Stimulated activated memory B cell treated with anti-CD40 and anti-IgM and Interleukin-4, amounts not matched to agents 10 μg/mL and 1 μg/mL and 100 μg/mL, for 72 hours (primary cell): ENCODE measurements at places on chromosomes 16 and 17.

DNA sequence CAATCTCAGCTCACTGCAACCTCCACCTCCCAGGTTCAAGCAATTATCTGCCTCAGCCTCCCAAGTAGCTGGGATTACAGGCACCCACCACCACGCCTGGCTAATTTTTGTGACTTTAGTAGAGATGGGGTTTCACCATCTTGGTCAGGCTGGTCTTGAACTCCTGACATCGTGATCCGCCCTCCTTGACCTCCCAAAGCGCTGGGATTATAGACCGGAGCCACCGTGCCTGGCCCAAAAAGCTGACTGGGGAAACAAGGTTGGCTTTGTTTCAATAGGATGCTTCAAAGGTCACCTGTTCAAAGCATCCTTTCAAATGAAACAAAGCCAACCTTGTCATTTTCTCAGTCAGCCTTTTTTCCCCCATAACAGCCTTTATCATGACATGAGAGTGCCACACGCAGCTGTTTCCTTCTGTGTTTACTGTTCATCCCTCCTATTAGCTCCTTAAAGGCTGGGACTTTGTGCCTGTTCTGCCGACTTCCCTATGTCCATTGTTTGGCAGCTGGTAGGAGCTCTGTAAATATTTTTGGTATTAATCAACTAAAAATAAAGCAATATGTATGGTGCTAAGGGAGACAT is 51.1 kb downstream of the ADAMTS18 start:
- no peaks in the 10 kb centered on the region for H3K27me3 ChIP-seq
- H3K27ac ChIP-seq, result no peak overlapping the region
- no peaks in the 10 kb centered on the region for H3K4me1 ChIP-seq
- no peak overlapping the region for H3K4me3 ChIP-seq
- ATAC-seq, result no peak

DNA sequence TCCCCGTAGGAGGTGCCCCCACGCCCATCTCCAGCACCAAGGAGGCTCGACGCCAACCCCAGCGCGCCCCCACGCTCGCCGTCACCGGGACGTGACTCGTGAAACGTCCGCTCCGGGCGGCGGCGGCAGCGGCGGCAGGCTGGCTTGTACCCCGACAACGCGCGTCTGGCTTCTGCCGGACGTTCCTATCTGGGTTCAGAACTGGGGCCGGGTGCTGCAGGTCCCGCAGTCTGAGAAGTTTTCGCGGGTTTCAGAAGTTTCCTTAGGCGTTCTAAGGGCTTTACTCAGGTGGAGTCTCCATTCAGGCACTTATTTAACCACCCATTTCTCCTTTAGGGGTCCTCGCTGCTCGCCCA is 672 bp upstream of the ALKBH5 start:
- peaks cover 15% of the 10 kb centered on the region for H3K36me3 ChIP-seq
- peak overlapping the region; percentile 84 for H3K4me3 ChIP-seq
- H3K27me3 ChIP-seq, result no peaks in the 10 kb centered on the region
- peaks cover 45% of the 10 kb centered on the region for H3K4me1 ChIP-seq
- peak; percentile 77 for ATAC-seq

GRCh38 chr17:1188812-1189504 is 9.2 kb upstream of the ABR start:
- peaks cover 50% of the 10 kb centered on the region for H3K4me1 ChIP-seq
- H3K36me3 ChIP-seq, result no peaks in the 10 kb centered on the region
- no peak overlapping the region for H3K4me3 ChIP-seq
- H3K27ac ChIP-seq, result no peak overlapping the region
- peak; percentile 37 for ATAC-seq

DNA sequence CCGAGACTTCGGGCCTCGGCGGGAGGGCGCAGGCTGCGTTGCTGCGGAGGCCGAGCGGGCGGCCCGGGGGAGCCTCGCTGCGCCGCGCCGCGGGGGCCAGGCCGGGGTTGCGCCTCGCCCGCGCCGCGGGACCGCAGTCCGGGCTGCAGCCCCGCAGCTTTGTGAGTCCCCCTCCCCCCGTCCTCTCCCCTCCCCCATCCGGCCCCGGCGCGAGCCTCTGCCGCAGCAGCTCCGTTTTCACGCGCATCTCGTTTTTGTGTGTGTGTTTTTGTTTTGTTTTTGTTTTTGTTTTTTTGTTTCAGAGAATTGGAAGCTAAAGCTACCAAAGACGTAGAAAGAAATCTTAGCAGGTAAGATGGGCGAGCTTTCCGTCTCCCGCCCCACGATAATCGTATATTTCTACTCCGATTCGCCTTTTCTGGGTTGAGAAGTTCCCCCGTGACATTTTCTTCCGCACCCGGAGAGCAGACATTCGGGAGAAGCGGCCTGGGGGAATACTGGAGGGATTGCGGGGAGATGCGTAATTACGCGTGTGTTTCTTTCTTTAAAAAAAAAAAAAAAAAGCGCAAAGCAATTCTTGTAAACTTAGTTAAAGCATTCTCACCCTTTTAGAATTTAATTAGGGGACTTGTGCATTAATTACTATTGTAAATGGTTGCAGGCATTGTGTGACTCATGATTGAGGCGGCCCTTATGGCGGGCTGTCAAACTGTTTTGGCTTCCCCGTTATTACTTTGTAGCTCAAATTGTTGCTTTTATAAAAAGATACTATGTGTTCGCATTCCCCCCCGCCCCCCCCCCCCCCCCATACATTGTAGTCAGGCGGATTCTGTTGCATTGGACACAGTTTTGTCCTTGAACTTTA is 732 bp downstream of the TNRC6A start:
- ATAC-seq, result peak; percentile 65
- H3K4me3 ChIP-seq, result peak overlapping the region; percentile 98
- H3K27me3 ChIP-seq, result no peaks in the 10 kb centered on the region
- H3K36me3 ChIP-seq, result peaks cover 25% of the 10 kb centered on the region

GRCh38 chr16:31487720-31488467 is 5.0 kb downstream of the SLC5A2 start:
- peak overlapping the region; percentile 91 for H3K4me3 ChIP-seq
- H3K27me3 ChIP-seq, result peaks cover 23% of the 10 kb centered on the region
- peak overlapping the region; percentile 59 for H3K27ac ChIP-seq
- peaks cover 9% of the 10 kb centered on the region for H3K4me1 ChIP-seq

GRCh38 chr17:54919425-54919824 is 18.8 kb downstream of the TOM1L1 start:
- H3K4me3 ChIP-seq, result no peak overlapping the region
- ATAC-seq, result no peak
- no peaks in the 10 kb centered on the region for H3K4me1 ChIP-seq
- H3K36me3 ChIP-seq, result peaks cover 5% of the 10 kb centered on the region
- H3K27me3 ChIP-seq, result peaks cover 14% of the 10 kb centered on the region
- no peak overlapping the region for H3K27ac ChIP-seq

DNA sequence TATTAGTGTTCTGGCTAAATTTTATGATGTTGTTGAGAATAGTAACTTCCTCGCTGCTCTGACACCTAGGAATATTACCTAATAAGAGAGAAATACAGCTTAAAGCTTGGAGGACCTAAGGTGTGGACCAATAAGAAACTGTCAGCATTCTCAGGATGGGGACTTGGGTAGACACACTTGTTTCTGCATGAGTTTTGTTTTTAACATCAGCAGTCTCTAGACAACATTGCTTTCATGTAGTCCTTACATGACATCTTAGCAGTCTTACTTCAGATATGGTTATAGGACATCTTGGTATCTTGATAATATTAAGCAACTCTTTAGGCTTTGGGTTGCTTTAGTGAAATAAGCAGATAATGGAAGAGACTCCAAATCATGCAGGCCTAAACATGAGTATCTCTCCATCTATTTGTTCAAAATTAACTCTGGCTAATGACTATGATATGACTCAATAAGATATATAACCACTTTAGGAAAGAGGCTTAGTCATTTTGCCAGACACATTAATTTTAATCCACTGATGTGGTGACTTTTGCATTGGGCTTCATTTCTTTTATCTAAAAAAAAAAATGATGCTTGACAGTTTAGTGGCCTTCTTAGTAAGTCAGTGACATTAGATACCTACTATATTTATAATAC is 84.5 kb downstream of the WNT3 start:
- no peak for ATAC-seq
- no peak overlapping the region for H3K4me3 ChIP-seq
- H3K4me1 ChIP-seq, result peaks cover 42% of the 10 kb centered on the region
- H3K27ac ChIP-seq, result no peak overlapping the region
- no peaks in the 10 kb centered on the region for H3K27me3 ChIP-seq

GRCh38 chr17:5785867-5786509 is 201.7 kb upstream of the NLRP1 start:
- no peaks in the 10 kb centered on the region for H3K4me1 ChIP-seq
- no peak overlapping the region for H3K4me3 ChIP-seq
- peak; percentile 81 for ATAC-seq
- H3K36me3 ChIP-seq, result no peaks in the 10 kb centered on the region
- peaks cover 19% of the 10 kb centered on the region for H3K27me3 ChIP-seq

DNA sequence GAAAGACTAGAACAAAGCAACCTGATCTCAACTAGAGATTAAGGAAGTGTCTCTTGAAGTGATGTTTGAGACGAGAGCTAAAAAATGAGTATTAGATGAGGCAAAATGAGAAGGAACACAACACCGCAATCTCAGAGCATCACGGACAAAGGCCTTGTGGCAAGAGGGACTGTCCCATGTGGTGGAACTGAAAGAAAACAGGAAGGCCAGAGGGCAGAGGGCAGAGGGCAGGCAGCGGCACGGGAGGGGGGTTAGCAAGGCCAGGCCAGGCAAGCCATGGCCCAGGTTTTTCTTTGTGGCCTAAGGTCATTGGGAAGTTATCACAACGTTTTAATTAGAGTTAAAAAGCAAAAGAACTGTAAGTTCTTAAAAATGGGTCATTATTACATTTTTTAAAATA is 22.5 kb downstream of the RPA1 start:
- peaks cover 16% of the 10 kb centered on the region for H3K4me1 ChIP-seq
- peaks cover 56% of the 10 kb centered on the region for H3K36me3 ChIP-seq
- ATAC-seq, result peak; percentile 87
- H3K27ac ChIP-seq, result peak overlapping the region; percentile 84
- H3K27me3 ChIP-seq, result no peaks in the 10 kb centered on the region

DNA sequence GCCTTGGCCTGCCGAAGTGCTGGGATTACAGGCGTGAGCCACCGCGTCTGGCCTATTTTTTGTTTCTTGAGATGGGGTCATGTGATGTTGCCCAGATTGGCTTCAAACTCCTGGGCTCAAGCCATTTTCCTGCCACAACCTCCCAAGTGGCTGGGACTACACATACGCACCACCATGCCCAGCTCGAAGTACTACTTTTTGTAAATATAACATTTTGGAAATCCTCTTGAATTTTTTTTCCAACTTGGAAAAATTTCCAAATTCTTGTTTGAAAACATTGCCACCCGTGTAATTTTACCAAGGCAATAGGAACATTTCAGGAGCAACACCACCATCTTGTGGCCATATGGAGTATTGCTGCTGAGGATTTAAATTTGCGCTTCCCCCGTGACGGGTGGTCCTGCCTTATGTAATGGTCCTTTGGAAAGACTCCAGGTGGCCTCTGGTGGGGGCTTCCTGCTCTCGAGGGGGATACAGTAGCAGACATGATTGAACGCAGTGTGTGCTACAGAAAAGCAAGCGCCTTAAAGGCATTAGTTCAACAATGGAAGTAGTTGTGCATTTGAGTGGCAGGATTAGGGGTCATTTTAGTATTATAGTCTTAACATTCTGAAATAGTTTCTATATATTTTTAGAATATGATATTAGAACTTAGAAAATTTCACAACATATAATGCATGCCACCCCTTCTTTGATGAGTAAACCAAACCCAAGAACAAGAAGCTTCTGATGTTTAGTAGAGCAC is 8.0 kb downstream of the FLYWCH1 start:
- H3K36me3 ChIP-seq, result peaks cover 28% of the 10 kb centered on the region
- ATAC-seq, result no peak
- no peak overlapping the region for H3K4me3 ChIP-seq
- peaks cover 6% of the 10 kb centered on the region for H3K4me1 ChIP-seq
- no peak overlapping the region for H3K27ac ChIP-seq
- H3K27me3 ChIP-seq, result no peaks in the 10 kb centered on the region

DNA sequence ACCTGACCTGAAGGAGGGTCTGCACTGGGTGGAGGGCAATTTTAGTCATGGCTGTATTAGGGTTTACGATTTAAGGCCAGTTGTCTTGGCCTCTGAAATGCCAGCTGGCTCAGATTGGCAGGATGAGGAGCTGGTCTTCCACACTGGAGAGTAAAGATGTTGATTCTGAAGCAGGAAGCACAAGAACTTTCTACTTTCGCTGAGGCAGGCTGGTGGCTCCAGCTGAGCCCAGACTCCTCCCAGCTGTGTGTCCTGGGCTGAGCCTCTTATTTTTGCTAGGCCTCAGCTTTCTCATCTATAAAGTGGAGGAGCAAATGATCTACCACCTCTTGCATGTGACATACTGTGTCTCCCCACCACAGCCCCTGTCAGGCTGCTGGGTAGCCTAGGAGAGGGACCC is 74.4 kb downstream of the MRM1 start:
- peaks cover 8% of the 10 kb centered on the region for H3K4me1 ChIP-seq
- no peak overlapping the region for H3K27ac ChIP-seq
- no peak for ATAC-seq
- H3K4me3 ChIP-seq, result no peak overlapping the region
- H3K36me3 ChIP-seq, result no peaks in the 10 kb centered on the region

DNA sequence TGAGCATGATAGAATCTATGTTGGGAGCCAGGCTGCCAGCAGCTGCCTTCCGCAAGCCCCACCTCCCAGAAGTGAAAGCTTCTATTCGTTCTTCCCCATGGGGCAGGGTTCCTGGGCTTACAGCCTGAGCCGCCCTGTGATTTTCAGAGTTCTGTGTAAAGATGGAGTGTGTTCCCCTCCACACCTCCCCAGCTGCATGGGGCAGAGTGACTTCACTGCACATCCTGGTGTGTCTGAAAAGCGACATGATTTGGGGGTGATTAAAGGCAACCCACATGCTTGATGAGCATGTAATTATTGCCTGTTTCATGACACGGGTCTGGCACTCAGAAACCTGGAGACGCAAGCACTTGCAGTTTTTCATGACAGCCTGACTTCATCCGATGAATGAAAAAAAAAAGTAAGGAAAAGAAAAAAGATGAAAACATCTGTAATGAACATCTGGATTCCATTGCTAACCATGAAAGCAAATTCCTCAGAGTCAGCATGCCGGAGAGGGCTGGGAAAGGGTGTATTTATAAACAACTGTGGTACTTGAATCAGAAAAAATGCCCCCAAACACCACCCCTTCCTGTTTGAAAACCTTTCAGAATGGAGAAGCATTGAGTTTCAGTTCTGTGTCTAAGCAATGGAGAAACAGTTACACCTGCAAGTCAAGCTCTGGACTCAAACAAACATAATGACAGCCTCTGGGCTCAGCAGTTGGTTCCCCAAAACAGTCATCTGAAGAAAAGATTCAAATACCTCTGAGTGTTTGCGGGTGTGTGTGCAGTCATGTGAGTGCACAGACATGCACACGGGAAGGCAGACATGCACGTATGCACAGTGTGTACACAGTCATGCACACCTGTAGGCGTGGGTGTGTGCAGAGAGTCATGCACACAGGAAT is 266.0 kb downstream of the ENGASE start:
- peak; percentile 95 for ATAC-seq
- peak overlapping the region; percentile 90 for H3K27ac ChIP-seq
- H3K27me3 ChIP-seq, result no peaks in the 10 kb centered on the region
- peaks cover 44% of the 10 kb centered on the region for H3K4me1 ChIP-seq

DNA sequence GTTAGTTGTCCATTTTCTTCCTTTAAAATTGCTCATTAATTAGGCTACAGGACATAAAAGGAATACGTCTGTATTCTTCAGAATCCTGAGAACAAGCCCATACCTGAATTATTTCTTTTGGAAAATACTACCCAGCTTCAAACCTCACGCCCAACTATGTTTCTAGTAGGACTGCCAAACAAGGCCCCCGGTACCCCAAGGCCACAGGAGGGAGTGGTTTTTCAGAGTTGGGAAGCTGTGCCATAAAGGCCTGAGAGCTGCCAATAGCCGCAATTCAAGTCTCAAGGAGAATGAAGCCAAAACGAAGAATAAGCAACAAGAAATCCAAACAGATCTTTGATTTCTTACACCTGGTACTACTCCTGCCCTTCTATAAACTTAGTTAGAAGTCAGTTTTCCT is 48.3 kb downstream of the UBE2G1 start:
- H3K36me3 ChIP-seq, result peaks cover 4% of the 10 kb centered on the region
- peaks cover 52% of the 10 kb centered on the region for H3K4me1 ChIP-seq
- H3K27ac ChIP-seq, result no peak overlapping the region
